ENCODE measurements at places on chromosomes 2 and 18. TPM values are rescaled to one million over a fixed set of nuclear protein-coding genes. Genes with fewer than 3 reads are reported as not detected.

- no peak for DNase-seq
- H3K27ac ChIP-seq = no peak overlapping the region
- H3K4me3 ChIP-seq = no peak overlapping the region
- H3K4me1 ChIP-seq = no peaks in the 10 kb centered on the region
- H3K27me3 ChIP-seq = no peaks in the 10 kb centered on the region
- H3K36me3 ChIP-seq = peaks cover 2% of the 10 kb centered on the region
Observed at GRCh38 chr2:65277791-65278483, 50.3 kb downstream of the ACTR2 start.

DNA sequence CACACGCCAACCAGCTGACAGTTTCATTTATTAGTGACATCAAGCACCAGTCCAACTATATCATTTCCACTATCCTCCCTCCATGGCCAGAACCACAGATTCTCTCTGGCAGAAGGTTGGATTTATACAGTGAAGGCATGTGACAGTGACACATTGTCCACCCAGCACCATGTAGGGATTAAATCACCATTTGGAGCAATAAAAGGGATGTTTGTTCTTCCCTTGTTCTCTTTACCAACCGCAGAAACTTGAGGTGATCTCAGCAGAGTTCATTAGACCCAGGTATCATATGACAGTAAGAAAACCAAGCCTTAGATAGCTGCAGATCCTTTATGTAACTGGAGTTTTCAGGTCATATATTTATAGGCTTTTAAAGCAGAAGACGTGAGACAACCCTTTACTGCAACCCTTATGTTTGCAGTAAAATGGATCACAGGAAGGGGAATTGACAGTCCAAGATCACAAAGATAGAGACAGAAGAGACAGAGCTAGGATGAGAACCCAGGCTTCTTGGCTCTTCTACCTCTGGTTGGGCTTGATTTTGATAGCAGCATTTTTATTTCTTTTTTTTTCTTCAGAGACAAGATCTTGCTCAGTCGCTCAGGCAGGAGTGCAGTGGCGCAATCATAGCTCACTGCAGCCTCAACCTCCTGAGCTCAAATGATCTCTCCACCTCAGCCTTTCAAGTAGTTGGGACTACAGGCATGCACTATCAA, 80.1 kb downstream of the XDH start:
- no peaks in the 10 kb centered on the region for H3K27me3 ChIP-seq
- H3K27ac ChIP-seq = no peak overlapping the region
- DNase-seq = no peak
- no peaks in the 10 kb centered on the region for H3K36me3 ChIP-seq
- no peak overlapping the region for H3K4me3 ChIP-seq
- peaks cover 13% of the 10 kb centered on the region for H3K4me1 ChIP-seq

DNA sequence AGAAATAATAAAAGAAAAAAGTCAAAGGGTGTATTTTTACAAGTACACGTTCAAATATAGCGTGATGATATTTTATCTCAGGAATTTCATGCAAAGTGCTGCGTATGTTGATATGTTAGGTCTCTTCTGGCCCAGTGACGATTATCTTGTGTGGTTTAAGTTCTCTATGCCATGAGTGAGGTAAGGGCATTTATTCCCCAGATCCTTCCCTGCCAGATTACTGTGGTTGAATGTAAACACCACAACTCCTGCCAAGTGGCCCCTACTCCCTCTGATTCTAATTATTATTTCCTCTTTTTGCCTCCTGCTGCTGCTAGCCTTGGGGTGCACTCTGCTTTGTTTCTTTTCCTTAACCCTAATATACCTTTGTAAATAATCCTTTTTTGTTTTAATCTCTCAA, 12.2 kb downstream of the SCN2A start:
- H3K4me3 ChIP-seq = no peak overlapping the region
- H3K4me1 ChIP-seq = no peaks in the 10 kb centered on the region
- no peak for DNase-seq
- no peaks in the 10 kb centered on the region for H3K36me3 ChIP-seq

GRCh38 chr18:78230911-78231310, 748.7 kb upstream of the SALL3 start:
- no peak for DNase-seq
- H3K36me3 ChIP-seq = no peaks in the 10 kb centered on the region
- H3K27me3 ChIP-seq = no peaks in the 10 kb centered on the region
- no peak overlapping the region for H3K4me3 ChIP-seq

DNA sequence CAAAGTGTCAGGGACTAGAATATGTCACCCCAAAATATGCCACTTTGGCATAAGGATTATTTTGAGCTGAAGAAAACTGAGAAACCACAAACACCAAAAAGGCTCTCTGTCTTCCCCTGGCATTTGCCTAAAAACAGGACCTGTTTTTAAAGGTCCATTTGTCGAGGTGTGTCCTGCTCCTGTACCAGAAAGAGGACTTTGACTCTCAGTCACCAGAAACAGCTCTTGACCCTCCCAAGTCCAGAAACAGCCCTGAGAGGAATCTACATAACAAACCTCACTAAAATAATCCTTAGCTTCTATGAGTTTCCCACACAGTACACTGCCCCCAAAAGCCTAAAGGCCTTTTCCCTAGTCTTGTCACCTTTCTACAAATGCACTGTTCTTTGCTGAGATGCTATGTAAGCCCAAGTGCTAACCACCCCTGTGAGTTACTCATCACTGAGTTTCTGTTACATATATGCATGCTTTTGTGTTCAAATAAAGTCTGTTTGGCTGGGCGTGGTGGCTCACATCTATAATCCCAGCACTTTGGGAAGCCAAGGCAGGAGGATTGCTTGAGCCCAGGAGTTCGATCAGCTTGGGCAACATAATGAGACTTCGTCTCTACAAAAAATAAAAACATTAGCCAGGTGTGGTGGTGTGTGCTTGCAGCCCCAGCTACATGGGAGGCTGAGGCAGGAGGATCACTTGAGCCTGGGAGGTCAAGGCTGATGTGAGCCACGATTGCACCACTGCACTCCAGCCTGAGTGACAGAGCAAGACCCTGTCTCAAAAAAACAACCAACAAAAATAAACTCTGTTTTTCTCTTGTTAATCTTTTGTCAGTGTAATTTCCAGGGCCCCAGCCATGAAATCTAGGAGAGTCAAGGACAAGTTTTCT, 55.2 kb downstream of the RPL31 start:
- peaks cover 14% of the 10 kb centered on the region for H3K36me3 ChIP-seq
- no peak for DNase-seq
- no peaks in the 10 kb centered on the region for H3K4me1 ChIP-seq
- no peaks in the 10 kb centered on the region for H3K27me3 ChIP-seq
- no peak overlapping the region for H3K27ac ChIP-seq
- no peak overlapping the region for H3K4me3 ChIP-seq

DNA sequence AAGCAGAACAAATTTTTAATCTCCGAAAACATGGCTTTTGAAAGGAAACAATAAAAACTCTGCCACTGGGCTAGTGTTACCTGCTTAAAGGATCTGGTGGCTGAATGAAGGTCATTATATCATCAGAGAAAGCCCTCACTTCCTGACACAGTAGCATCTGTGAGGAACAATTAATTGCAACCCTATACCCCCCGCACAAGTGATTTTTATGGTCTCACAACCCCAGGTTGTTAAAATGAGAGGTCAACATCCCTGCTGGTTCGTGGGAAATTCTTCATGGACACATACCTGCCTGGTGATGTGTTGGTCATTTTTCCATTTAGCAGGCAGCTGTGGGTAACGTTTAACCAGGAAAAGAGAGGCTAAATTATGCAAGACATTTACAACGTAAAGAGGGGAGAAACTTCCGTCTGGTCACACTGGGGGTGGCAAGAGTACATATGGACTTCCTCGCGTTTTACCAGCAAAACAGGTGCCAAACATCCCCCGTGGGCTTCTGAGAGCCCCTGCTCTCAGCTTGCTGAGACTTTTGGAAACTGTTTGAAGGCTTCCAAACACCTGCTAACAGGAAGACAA, 29.2 kb downstream of the NIFK start:
- peaks cover 3% of the 10 kb centered on the region for H3K4me1 ChIP-seq
- H3K27me3 ChIP-seq = no peaks in the 10 kb centered on the region
- H3K36me3 ChIP-seq = no peaks in the 10 kb centered on the region
- H3K4me3 ChIP-seq = no peak overlapping the region
- DNase-seq = no peak

DNA sequence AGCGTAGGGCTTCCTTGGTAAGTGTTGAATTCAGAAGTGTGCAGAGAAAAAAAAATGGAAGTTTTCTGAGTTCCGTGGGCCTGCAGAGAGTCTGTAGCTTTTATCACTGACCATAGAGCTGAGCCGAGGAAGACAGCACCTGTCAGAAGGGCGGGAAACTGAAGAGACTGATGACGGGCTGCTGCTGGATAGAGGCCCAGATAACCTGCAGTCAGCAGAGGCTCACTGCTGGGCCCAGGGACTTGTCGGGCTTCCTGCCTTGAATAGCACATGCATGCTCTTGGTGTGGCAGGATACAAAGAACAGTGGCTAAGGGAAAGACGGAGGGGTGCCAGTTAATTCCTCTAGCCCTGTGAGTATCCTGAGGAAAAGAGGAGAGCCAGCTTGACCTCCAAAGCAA, 166.4 kb downstream of the MGAT5 start:
- no peaks in the 10 kb centered on the region for H3K27me3 ChIP-seq
- no peak overlapping the region for H3K27ac ChIP-seq
- no peaks in the 10 kb centered on the region for H3K36me3 ChIP-seq
- no peak for DNase-seq
- no peak overlapping the region for H3K4me3 ChIP-seq

- no peaks in the 10 kb centered on the region for H3K4me1 ChIP-seq
- no peak overlapping the region for H3K4me3 ChIP-seq
- H3K27ac ChIP-seq = no peak overlapping the region
- H3K27me3 ChIP-seq = no peaks in the 10 kb centered on the region
- DNase-seq = no peak
Observed at GRCh38 chr18:76338619-76339245, 156.3 kb downstream of the ZNF516 start.

DNA sequence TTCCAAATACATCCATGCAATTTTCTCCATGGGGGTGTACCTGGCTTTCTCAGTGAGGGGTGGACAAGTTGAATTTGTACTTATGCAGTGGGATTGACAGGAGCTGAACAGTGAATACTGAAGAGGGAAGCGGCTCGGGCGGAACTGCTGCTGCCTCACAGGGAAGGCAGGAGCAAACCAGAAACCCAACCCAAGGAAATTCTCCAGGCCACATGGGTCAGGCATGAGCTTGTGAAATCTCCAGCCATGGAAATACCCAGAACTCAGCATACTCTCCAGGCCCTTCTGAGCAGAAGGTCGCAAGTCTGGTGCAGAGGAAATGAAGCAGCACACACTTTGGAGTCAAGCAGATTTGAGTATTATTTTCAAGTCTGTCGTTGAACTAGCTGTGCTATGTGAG, 26.5 kb upstream of the INO80C start:
- no peak for DNase-seq
- H3K27me3 ChIP-seq = no peaks in the 10 kb centered on the region
- H3K36me3 ChIP-seq = no peaks in the 10 kb centered on the region
- H3K4me1 ChIP-seq = peaks cover 9% of the 10 kb centered on the region
- H3K4me3 ChIP-seq = no peak overlapping the region

DNA sequence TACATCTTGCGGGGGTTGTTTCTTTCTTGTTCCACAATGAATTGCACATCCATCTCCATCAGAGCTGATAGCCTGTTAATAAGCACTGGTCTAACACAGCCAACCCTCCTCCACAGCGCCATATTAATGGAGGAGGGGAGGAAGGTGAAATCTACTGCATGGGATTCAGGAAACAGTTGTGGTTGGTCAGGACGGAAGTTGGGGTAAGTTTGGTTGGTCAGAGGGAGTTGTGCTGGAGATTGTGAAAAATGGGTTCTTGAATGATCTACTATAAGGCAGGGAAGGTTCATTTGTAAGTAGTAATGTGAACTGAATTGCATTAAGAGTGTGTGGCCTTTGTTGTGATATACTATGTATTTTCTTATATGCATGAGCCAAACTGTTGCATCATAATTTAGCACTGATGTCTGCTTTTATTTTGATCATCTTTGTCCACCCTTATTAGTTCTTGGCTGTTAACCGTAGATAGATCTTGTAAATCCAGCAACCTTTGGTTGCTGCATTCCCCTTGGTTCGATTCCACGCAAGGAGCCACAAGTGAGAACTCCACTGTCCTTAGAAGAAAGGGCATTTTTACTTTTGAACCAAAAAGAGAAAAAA, 150.6 kb upstream of the MAPRE2 start:
- H3K4me1 ChIP-seq = peaks cover 19% of the 10 kb centered on the region
- no peaks in the 10 kb centered on the region for H3K36me3 ChIP-seq
- no peak overlapping the region for H3K27ac ChIP-seq
- DNase-seq = no peak
- no peaks in the 10 kb centered on the region for H3K27me3 ChIP-seq

DNA sequence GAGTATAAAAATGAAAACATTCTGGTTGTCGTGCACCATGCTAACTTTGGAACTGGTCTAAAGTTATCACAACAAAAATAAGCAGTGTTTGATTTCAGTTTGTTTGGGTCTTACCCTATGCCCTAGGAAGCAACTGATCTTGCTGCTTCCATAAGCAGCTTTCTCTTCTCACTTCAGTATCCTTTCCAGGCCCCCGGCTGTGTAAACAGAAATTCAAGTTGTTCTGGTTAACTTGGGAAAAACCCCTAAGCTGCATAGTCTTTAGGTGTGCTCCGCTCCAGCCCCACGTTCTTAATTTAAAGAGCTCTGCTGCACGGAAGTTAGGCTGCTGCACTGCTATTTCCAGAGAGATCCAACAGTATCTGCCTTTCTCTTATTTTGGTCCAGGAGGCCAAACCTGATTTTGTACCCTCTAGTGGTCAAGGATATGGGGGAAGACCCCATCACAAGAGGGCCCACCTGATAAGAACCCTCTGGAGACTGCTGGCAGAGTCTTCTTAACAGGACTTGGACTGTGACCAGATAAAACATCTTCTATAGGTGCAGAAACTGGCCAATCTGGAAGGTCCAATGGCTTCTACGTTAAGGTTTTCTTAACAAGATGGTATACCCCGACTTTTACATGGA, 69.1 kb downstream of the FEZ2 start:
- peaks cover 7% of the 10 kb centered on the region for H3K36me3 ChIP-seq
- peaks cover 19% of the 10 kb centered on the region for H3K4me1 ChIP-seq
- H3K4me3 ChIP-seq = no peak overlapping the region
- no peak for DNase-seq

The SMYD1 gene
- total RNA-seq = not detected

The GALNT14 gene
- 1.6 TPM for total RNA-seq

The ASB18 gene
- not detected for total RNA-seq
